ENCODE measurements at places on chromosomes 5 and 9. TPM values are rescaled to one million over a fixed set of nuclear protein-coding genes. Genes with fewer than 3 reads are reported as not detected.

AIF1L gene
- 22.1 TPM for total RNA-seq

ZNF622 gene
- 28.7 TPM for total RNA-seq

DNAI1 gene
- not detected for total RNA-seq

STPG3 gene
- total RNA-seq, result not detected

ROR2 gene
- total RNA-seq, result 69.1 TPM

ELOVL7 gene
- 13.1 TPM for total RNA-seq

ADAM19 gene
- 38.5 TPM for total RNA-seq

DOLK gene
- total RNA-seq, result 15.5 TPM

GRCh38 chr5:173793648-173794548, 94.3 kb upstream of the CPEB4 start:
- no peak for ATAC-seq

DNA sequence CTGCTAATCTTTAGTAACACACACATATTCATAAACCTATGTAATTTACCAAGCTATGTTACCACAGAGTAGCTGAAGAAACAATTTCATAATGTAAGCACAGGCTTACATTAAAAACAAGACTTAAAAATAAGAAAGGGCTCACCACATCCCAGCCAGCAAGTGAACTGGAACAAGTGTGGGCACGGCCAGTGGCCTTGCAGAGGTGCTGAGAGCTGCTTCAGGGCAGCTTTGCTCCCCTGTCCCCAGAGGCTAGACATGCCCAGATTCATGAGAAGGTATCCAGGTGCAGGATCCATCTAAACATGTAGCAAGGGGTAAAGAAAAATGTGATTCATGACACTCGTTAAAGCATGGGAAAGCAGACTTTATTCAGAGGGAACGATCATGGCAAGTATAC, 62.0 kb upstream of the CKS2 start:
- ATAC-seq, result no peak

DNA sequence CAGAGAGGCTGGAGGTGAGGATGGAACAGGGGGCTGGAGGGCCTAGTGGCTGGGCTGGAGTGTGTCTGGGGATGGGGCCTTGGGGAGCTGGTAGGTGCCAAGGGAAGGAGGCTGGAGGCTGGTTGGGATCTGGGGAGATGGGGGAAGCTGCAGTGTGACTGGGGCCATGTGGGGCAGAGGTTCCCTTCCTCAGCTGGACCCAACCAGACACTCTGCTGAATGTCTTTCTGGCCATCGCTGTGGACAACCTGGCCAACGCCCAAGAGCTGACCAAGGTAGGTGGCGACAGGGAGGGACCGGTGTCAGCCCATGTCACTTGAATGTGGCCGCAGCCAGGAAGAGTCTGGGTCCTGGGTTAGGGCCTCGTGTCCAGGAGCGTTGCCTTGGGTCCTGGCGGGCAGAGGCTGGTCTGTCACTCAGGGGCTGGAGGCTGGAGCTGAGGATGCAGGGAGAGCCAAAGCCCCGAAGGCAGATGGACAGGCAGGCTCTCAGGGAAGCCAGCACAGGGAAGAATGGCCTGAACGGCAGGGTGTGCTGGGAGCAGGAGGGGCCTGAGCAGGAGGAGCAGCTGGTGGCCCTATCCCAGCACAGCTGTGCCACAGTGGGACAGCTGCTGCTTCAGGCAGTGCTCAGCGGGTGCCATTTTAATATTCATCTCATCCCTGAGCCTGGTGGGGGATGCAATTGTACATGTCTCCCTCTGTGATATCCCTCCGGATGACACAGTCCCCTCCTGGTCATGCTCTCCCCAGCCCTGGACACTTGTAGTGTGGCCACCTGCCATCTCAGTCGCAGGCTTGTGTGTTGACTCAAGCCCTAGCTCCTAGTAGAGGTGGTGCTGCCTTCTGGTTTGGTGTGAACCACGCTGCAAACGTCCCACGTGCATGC, 132.5 kb downstream of the CACNA1B start:
- peak; percentile 6 for ATAC-seq

GRCh38 chr9:108836319-108836718, 19.5 kb downstream of the ACTL7B start:
- ATAC-seq, result no peak

DNA sequence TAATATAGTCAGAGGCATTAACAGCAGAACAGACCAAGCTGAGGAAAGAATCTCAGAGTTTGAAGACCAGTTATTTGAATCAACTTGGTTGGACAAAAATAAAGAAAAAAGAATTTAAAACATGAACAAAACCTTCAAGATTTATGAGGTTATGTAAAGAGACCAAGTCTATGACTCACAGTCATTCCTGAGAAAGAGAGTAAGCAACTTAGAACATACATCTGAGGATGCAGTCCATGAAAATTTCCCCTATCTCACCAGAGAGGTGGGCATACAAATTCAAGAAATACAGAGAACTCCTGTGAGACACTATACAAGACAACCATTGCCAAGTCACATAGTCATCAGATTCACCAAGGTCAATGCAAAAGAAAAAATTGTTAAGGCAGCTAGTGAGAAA, 17.4 kb upstream of the C9orf72 start:
- ATAC-seq, result no peak
